ENCODE measurements at places on chromosomes 2 and 18.

DNA sequence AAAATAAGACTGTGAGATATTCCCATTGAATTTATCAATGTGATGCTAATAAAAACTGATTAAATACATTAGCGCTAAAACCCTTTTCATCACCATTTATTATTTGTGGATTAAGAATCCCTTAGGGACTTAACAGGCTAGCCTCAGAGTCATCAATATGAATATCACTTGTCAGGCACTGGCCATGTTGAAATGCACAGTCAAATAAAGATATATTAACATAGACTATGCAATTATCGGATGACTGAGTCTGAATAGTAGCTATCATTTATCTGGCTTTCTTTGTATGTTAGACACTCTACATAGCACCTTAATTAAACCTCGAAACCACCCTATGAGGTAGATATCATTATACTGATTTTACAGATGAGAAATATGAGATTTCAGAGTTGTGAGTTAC is 213.6 kb downstream of the RDH14 start:
- no peak for DNase-seq

GRCh38 chr2:8154936-8155335 is 526.9 kb upstream of the ID2 start:
- no peak for DNase-seq

DNA sequence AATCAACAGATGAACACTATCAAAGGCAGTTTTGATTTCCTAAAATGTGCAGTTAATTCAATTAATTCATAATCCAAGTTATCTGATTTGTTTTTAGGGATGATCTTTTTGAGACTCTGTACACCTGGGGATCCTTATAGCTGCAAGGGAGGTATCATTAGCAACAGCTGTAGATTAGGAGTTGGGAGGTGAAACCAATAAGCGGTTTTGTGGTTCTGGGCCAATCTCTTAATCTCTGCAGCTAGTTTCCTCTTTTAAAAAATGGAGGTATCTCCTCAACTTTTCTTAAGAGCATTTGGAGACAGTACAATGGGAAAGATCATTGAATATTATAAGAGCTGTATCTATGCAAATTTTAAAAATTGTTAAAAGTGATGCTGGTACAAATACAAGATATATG is 126.0 kb downstream of the MC4R start:
- DNase-seq, result no peak

DNA sequence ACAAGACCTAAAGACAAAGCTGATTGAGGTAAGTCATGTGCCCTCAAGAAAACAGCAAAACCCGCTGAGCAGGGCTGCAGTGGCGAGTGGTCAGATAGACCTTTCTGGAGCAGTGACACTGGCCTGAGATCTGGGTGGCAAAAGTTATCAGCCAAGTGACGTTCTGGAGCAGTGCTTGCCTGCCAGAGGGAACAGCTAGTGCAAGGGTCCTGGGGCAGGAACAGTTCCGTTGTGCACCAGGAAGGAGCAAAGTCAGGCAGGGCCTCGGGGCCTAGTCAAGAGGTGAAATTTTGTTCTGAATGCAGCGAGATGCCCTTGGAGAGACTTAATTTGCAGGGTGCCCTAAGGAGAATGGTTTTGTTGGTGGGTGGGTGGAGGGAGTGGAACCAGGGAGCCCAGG is 67.0 kb downstream of the SH3BP4 start:
- DNase-seq, result no peak

- no peak for DNase-seq
These were observed 103.4 kb downstream of the ETAA1 start for GRCh38 chr2:67500541-67500940.

- no peak for DNase-seq
These were observed 54.0 kb downstream of the NAT8 start for GRCh38 chr2:73588177-73588576.

DNA sequence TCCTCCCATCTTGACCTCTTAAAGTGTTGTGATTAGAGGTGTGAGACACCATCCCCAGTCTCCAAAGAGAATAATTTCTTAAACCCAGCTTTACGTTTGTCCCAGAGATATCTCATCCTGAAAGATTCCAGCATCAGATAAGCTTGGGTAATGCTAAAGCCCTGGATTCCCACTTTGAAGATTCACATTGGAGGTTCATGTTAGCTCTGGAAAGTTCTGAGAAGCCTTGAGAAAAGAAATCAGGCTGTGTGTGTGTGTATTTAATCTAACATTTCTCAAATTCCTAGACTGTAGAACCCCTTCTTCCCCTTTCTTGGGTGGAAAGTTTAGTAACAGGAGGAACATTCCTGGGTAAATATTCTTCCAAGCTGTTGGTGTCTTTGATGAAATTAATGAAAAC is 18.0 kb downstream of the ZNF532 start:
- DNase-seq, result no peak

- DNase-seq, result no peak
These were observed 3.4 kb upstream of the ADD2 start for GRCh38 chr2:70771446-70771845.

DNA sequence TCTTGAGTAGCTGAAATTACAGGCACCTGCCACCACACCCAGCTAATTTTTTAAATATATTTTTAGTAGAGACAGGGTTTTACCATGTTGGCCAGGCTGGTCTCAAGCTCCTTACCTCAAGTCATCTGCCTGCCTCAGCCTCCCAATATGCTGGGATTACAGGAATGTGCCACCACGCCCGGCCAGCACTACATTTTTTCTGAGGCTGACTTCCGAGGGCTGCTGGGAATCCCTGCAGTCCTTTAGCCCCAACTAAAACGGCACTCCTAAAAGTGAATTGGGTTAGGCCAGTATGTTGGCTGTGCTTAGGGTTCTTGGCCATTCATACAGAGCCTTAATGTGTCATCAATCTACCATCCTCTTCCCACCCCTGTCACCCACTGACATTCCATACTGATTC is 375.4 kb downstream of the DCC start:
- no peak for DNase-seq

DNA sequence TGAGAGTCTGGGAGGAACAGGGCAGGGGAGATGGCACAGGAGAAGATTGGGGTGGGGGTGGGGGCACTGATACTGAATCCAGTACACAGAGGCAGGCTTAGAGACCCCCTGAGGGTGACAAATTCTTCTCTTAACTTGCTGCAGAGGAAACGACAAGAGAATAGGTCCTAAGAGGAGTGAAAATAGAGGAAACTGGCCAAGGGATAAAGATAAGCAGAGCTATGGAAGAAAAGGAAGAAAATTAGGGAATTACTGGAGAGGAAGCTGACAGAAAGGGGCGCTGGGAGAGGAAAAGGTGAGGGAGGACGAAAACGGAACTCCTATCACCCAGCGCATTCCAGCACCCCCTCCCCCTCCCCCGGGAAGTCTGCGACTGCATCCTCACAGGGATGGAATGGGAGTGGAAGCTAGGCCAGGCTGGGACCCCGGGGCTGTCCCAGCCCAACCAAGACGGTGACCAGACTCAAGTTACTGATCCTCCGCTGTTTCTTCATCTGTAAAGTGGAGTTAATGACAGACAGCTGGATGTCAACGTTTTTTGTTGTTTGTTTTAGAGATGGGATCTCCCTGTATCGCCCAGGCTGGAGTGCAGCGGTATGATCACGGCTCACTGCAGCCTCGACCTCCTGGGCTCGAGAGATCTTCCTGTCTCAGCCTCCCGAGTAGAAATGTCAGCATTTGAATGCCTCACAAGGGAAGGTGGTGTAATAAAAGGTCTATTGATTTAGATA is 2.6 kb upstream of the EMX1 start:
- no peak for DNase-seq

DNA sequence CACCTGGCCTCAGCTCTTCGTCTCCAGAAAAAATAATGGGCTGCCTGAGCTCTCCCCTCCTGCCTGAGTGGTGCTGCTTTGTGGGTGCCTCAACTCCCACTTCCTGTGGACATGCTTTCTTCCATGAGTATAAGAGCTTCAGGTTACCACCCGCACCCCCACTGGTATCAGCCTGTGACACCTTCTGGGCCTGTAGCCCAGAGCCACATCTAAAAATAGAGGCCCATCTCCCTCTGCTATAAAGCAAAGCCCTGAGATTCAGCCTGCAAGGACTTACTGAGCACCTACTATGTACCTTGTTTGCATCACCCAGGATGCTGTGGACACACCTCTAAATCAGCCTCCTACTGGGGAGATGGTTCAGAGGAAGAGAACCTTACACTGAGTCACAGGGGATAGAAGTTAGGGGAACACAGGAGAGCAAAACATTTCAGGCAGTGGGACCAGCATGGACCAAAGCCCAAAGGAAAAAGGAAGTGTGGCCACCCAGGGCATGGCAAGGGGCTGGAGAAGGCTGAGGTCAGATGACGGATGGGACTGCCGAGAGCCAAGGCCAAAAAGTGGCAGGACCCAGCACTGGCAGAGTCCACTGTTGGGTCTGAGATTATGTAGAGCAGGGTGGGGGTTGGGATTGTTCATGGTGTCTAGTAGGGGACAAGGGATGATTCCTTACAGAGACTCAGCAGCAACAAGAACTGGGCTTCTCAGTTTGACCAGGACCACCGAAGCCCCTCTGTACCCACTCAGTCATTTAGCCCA is 123.7 kb upstream of the PPP1CB start:
- no peak for DNase-seq

GRCh38 chr2:20469595-20469994 is 22.7 kb downstream of the RHOB start:
- no peak for DNase-seq

- DNase-seq, result no peak
These were observed 203.4 kb upstream of the ID2 start for GRCh38 chr2:8478471-8478793.

DNA sequence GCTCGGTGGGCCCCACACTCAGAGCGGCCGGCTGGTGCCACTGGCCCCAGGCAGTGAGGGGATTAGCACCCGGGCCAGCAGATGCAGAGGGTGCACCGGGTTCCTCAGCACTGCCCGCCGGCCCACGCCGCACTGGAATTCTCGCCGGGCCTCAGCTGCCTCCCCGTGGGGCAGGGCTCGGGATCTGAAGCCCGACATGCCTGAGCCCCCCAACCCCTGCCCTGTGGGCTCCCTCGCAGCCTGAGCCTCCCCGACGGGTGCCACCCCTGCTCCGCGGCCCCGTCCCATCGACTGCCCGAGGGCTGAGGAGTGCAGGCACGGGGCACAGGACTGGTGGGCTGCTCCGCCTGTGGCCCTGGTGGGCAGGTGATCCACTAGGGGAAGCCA is 37.6 kb upstream of the TWSG1 start:
- no peak for DNase-seq

DNA sequence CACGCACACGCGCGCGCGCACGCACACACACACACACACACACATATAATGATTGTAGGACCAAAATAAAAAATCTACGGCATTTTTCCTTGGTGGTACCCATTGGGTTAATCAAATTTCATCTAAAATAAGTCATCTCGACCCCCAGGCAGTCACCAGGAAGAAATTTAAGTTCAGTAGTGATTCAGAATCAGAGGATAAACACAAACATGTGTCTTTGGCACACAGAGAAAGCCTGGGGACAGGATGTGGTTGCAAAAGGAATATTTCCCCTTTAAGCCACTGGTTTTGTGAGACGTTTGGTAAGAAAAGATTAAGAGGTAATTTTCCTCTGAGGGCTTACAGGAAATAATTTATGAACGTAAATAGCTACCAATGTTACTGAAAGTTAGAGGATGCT is 171.6 kb upstream of the PIEZO2 start:
- no peak for DNase-seq

GRCh38 chr2:184270660-184271059 is 327.7 kb upstream of the ZNF804A start:
- DNase-seq, result no peak

DNA sequence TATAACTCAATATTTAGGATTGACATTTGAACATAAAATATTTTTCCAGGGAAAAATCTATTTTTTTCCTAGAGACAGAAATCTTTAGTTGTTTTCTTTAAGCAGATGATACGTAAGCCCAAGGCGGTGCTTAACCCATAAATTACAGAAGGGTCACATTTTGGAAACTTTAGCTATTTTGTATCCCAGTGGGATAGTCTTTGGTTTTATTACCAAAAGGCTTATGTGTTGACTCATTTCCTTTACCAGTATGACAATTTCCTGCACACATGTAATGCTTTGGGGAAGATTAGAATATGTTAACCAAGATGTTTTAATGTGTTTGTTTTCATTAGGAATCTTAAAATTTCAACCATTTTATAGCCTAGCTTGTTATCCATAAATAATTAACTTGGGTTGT is 24.8 kb downstream of the DYNC1I2 start:
- DNase-seq, result no peak

GRCh38 chr18:74651327-74652128 is 53.9 kb downstream of the ZNF407 start:
- DNase-seq, result no peak

DNA sequence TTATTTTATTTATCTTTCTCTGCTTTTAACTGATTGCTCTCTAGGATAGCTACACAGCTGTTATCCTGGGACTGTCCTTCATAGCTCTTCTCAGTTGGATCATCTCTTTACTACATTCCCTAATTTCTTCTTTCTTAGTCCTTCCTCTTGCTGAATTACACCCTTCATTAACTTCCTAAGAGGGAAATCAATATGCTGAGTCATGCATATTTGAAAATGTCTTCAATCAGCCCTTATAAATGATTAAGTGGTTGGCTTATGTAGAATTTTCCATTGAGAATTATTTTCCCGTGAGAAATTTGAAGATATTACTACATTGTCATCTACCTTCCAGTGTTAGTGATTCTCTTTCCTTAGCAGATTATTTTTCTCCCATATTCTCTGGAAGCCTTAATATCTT is 214.2 kb downstream of the SOCS6 start:
- DNase-seq, result no peak

DNA sequence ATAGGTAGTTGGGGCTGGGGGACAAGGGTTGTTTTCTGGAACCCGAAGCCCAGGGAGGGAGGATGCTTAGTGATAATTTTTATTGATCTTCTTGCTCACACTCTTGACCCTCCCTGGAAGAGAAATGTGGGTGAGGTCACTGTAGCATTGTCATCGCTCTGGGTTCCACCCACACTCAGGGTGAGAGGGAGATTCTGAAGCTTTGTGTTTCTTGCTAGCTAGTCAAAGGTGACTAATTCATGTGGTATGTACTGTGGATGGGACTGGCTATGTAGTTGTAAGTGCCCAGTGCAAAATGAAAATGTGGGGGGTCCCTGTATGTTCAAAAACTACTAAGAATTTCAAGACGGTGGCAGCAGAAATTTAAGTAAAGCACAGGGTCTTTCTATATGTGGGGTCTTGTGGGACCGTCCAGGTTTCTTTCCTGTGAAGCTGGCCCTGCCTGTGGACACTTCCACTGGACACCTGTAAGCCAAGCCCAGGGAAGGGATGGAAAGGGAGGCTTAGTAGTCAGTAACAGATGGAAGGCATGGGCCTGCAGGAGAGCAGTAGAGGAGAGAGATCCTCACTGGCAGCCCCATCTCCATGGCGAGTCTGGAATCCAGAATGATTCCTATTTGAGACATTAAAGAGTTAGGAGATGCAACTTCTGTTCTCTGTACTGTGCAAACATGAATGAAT is 35.0 kb downstream of the TSN start:
- DNase-seq, result no peak

- DNase-seq, result no peak
These were observed 654 bp downstream of the PIK3C3 start for GRCh38 chr18:41955688-41956087.
